ENCODE measurements at places on chromosomes 4 and X. TPM values are rescaled to one million over a fixed set of nuclear protein-coding genes. Genes with fewer than 3 reads are reported as not detected.

The PRR32 gene
- total RNA-seq, result not detected

The HMGB3 gene
- 140 TPM for total RNA-seq

The ARMCX6 gene
- 23.8 TPM for total RNA-seq

DNA sequence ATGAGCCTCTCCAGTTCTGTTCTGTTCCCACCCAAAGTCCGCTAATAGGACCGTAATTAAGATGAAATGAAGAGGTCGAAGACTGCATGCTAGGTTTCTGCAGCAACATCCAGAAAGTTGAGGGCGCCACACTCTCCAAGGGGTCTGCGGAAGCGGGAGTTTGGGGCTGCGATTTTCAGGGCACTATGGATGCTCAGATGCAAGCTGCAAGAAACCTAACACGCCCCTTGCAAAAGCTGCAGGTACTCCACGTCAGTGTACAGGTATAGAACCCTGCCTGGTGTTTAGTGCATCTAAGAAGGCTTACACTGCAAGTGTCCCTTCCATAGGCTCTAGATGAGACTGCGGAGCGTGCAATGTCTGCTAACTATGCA, 61.4 kb downstream of the RHOXF2B start:
- H3K27me3 ChIP-seq, result peaks cover 88% of the 10 kb centered on the region
- H3K36me3 ChIP-seq, result no peaks in the 10 kb centered on the region
- H3K27ac ChIP-seq, result no peak overlapping the region

GRCh38 chr4:90317785-90318184, 190.6 kb downstream of the CCSER1 start:
- no peaks in the 10 kb centered on the region for H3K36me3 ChIP-seq
- no peaks in the 10 kb centered on the region for H3K27me3 ChIP-seq
- no peak overlapping the region for H3K4me3 ChIP-seq

- H3K36me3 ChIP-seq, result no peaks in the 10 kb centered on the region
- DNase-seq, result no peak
- H3K27me3 ChIP-seq, result no peaks in the 10 kb centered on the region
- no peak overlapping the region for H3K4me3 ChIP-seq
- H3K27ac ChIP-seq, result no peak overlapping the region
- peaks cover 13% of the 10 kb centered on the region for H3K4me1 ChIP-seq
Observed at GRCh38 chr4:146998157-146998556, 52.5 kb upstream of the TTC29 start.

DNA sequence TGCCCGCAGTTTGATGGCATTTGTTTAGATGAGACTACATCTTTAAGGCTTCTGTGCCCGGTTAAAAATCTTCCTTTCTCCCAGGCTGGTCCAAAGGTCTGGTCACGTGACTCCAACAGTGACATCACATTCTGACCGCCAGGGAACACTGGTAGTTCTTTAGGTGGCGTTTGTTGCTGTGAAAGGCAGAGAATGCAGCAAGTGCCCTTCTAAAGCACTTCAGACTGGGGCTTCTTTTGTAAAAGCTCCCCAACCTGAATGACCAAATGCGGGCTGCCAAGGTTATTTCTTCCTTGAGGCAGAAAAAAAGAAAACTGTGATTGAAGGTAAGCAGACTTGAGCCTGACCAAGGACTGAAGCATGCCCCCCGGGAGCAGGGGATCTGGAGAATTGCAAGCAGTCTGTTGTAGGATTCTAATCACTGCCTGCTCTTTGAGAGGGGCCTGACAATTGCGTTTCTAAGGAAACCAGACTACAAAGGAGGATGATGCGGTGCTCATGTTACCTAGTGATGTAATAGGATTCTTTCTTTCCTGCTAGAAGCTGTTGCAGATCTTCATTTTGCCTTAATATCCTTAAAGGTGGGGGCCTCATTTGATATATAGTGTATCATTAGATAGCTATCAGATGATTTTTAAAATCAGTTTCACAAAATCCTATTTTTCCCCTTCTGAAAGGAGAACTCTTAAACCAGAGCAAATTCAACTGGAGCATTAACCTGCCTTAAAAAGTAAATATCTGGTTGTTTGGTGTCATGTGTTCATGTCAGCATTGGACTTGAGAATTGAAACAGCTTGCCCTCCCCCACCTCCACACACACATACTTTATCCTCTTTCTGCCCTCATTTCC, 133.1 kb downstream of the AKAP4 start:
- peak overlapping the region; percentile 37 for H3K4me3 ChIP-seq
- H3K27ac ChIP-seq, result peak overlapping the region; percentile 82
- H3K4me1 ChIP-seq, result peaks cover 4% of the 10 kb centered on the region
- DNase-seq, result peak; percentile 79
- H3K27me3 ChIP-seq, result no peaks in the 10 kb centered on the region

- H3K4me1 ChIP-seq, result no peaks in the 10 kb centered on the region
- no peak overlapping the region for H3K4me3 ChIP-seq
- peaks cover 14% of the 10 kb centered on the region for H3K36me3 ChIP-seq
Observed at GRCh38 chrX:154351183-154352011, 23.0 kb downstream of the FLNA start.

DNA sequence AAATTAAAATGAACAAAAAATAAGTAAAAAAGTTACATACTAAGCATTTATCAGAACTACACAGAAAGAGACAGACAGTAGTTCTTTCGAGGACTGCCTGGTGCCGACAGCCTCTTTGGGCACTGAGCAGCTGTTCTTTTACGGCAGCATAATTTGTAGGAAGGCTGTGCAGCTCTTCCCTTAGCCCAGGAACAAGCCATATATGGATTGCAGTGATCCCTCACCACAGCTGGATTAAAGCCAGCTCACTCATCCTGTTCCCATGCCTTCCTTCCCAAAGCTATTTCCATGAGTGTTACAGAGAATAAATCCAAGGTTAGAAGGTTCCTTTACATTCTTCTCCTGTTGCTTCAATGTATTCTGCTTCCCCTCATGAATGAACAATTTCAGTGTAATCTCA, 71.7 kb downstream of the DDX60L start:
- no peaks in the 10 kb centered on the region for H3K4me1 ChIP-seq
- H3K27ac ChIP-seq, result no peak overlapping the region
- H3K27me3 ChIP-seq, result no peaks in the 10 kb centered on the region
- DNase-seq, result no peak

DNA sequence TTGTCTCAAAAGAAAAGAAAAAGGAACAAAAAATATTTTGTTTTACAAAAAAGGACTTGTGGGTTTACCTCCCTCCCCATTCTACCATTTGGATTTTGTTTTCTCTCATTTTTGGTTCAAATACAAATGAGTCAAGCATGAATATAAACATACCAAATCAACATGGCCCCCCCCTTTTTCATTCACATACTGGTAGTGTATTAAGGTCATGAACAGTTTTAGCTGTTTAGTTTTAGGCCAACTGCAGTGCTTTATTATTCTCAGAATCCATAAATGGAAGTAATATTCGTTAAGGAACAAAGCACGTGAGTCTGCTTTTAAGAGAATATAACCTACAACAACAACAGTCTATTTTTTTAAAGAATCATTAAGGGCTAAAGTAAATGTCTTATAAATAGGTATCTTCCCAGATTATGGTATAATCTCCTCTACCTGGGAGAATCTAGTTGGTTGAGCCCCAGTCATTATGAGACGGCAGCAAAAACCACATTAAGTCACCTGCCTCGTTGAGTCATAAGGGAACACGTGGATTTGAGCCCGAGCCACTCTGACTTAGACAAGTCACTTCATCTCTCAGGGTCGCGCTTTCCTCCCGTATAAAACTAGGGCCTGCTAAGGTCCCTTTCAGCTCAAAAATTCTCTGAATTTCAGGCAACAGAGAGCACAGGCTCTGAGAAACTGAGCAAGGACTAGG, 26.7 kb downstream of the BCLAF3 start:
- no peaks in the 10 kb centered on the region for H3K4me1 ChIP-seq
- H3K36me3 ChIP-seq, result 0 out of 2 replicates have a peak, but pooled peaks cover 5% of the 10 kb centered on the region
- no peak overlapping the region for H3K27ac ChIP-seq
- no peak for DNase-seq
- no peaks in the 10 kb centered on the region for H3K27me3 ChIP-seq

GRCh38 chr4:76525751-76526150, 90.7 kb downstream of the SHROOM3 start:
- no peak for DNase-seq
- no peak overlapping the region for H3K4me3 ChIP-seq
- H3K27me3 ChIP-seq, result no peaks in the 10 kb centered on the region
- no peak overlapping the region for H3K27ac ChIP-seq
- no peaks in the 10 kb centered on the region for H3K4me1 ChIP-seq
- H3K36me3 ChIP-seq, result no peaks in the 10 kb centered on the region

GRCh38 chrX:130091980-130092522, 18.2 kb downstream of the ELF4 start:
- H3K4me1 ChIP-seq, result no peaks in the 10 kb centered on the region
- no peak overlapping the region for H3K4me3 ChIP-seq
- peak; percentile 30 for DNase-seq
- no peak overlapping the region for H3K27ac ChIP-seq
- H3K36me3 ChIP-seq, result no peaks in the 10 kb centered on the region
- H3K27me3 ChIP-seq, result no peaks in the 10 kb centered on the region

- H3K27me3 ChIP-seq, result no peaks in the 10 kb centered on the region
- DNase-seq, result no peak
- H3K27ac ChIP-seq, result no peak overlapping the region
- H3K4me3 ChIP-seq, result no peak overlapping the region
- no peaks in the 10 kb centered on the region for H3K4me1 ChIP-seq
Observed at GRCh38 chr4:144501231-144501780, 144.7 kb upstream of the HHIP start.

GRCh38 chr4:40525752-40526598, 103.7 kb downstream of the RBM47 start:
- H3K4me3 ChIP-seq, result no peak overlapping the region
- peaks cover 27% of the 10 kb centered on the region for H3K4me1 ChIP-seq
- no peaks in the 10 kb centered on the region for H3K36me3 ChIP-seq
- H3K27ac ChIP-seq, result peak overlapping the region; percentile 80

DNA sequence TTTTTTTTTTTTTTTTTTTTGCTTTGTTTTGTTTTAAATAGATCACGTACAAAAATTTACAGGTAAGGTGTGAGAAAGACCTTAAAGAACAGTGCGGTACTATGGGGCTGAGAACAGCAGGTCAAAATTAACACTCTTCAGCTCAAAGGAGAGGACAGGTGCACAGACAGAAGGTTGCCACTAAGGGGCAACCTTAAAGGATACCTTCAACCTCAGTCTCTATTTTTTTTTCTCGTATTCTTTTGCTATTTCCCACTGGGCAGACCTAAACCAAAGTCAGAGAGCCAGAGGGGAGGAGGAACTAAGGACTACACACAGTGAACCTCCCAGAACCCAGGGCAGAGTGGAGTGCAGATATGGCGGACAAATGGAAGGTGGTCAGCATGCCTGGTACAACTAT, 1984.3 kb upstream of the IGFBP7 start:
- no peak overlapping the region for H3K27ac ChIP-seq
- H3K36me3 ChIP-seq, result no peaks in the 10 kb centered on the region
- peak; percentile 56 for DNase-seq
- 0 out of 2 replicates have a peak, but pooled peaks cover 4% of the 10 kb centered on the region for H3K4me1 ChIP-seq
- H3K4me3 ChIP-seq, result no peak overlapping the region
- H3K27me3 ChIP-seq, result no peaks in the 10 kb centered on the region

GRCh38 chr4:181319629-181320028, 923.6 kb upstream of the TENM3 start:
- H3K4me1 ChIP-seq, result 0 out of 2 replicates have a peak, but pooled peaks cover 7% of the 10 kb centered on the region
- H3K36me3 ChIP-seq, result no peaks in the 10 kb centered on the region
- H3K4me3 ChIP-seq, result no peak overlapping the region

GRCh38 chrX:73400136-73400748, 46.6 kb upstream of the CDX4 start:
- no peak overlapping the region for H3K27ac ChIP-seq
- DNase-seq, result peak; percentile 4
- no peaks in the 10 kb centered on the region for H3K27me3 ChIP-seq

DNA sequence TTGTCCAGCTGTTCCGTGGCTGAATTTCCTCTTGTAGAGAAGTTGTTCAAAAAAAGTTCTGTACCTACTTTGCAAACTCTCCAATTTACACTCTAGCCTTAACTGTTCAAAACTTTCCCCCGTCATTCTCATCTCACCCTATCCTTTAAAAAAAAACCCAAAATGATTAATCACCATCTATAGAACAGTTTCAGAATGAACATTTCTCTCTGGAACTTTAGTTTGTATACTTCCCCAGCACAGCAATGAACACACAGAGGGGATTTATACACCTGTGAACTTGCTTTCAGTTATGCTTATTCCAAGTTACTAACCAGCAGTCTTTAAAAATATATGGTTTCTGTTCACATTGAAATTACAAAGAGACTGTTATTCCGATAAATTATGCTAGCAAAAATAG, 1.2 kb downstream of the GEMIN8 start:
- no peaks in the 10 kb centered on the region for H3K27me3 ChIP-seq
- no peaks in the 10 kb centered on the region for H3K36me3 ChIP-seq
- DNase-seq, result no peak
- 0 out of 2 replicates have a peak overlapping the region, but pooled peaks have one; percentile 76 for H3K27ac ChIP-seq
- H3K4me3 ChIP-seq, result peak overlapping the region; percentile 51

- no peaks in the 10 kb centered on the region for H3K27me3 ChIP-seq
- no peaks in the 10 kb centered on the region for H3K4me1 ChIP-seq
- DNase-seq, result peak; percentile 63
- no peak overlapping the region for H3K27ac ChIP-seq
- no peak overlapping the region for H3K4me3 ChIP-seq
Observed at GRCh38 chr4:172830295-172830764, 338.3 kb upstream of the GALNT7 start.
